Stimulated activated CD8-positive, alpha-beta memory T cell treated with anti-CD3 and anti-CD28 coated beads, Interleukin-4, amount 100 ng/mL, for 1 hour (primary cell): ENCODE measurements at places on chromosomes 5 and 9.

- no peak for DNase-seq
Observed at GRCh38 chr9:16461851-16462250, 408.6 kb downstream of the BNC2 start.

GRCh38 chr5:167702014-167702413 is 589.4 kb upstream of the WWC1 start:
- DNase-seq = no peak

GRCh38 chr5:14900693-14901461 is 29.3 kb upstream of the ANKH start:
- no peak for DNase-seq

- DNase-seq = no peak
Observed at GRCh38 chr9:107749787-107750444, 260.3 kb upstream of the KLF4 start.

DNA sequence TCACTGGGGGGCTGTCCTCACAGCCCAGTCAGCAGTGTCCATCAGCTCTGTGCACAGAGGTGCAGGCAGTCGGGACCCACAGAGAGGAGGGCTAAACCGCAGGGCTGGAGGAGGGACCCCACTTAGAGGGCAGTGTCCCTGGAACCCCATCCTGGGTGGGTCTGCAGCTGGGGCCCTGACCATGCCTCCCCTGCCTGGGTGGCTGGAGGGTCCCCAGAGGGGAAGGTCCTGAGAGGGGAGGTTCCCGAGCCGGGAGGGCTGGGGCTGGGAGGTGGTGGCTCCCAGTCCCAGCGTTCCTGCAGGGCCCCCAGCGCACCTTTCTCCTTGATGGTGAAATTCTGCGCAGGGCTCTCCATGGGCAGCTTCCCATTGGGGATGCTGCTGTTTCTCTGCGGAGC is 32.7 kb downstream of the EXOC3 start:
- no peak for DNase-seq

- no peak for DNase-seq
Observed at GRCh38 chr5:180050121-180050940, 21.2 kb downstream of the RNF130 start.

DNA sequence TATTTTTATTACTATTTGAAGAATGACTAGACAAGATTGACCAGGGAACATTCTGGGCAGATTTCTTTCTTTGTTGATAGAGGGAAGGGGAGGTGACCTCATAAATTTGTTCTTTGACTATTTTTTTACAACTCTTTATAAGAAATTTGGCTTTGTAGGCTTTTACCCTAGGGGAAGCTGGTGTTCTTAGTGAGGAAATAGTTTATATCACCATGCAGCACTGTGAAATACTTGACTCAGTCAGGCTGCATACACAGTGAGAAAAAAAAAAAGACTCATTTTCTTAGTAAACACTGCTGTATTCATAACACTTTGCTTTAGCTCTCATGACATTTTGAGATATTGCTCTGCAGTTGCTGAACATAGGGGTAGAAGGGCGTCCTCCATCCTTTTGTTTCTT is 336.6 kb upstream of the PIK3R1 start:
- DNase-seq = no peak

- no peak for DNase-seq
Observed at GRCh38 chr5:107501965-107502675, 168.6 kb downstream of the EFNA5 start.

- no peak for DNase-seq
Observed at GRCh38 chr9:34510497-34511468, 12.0 kb downstream of the ENHO start.

GRCh38 chr5:139688088-139688702 is 40.0 kb downstream of the CXXC5 start:
- DNase-seq = no peak

DNA sequence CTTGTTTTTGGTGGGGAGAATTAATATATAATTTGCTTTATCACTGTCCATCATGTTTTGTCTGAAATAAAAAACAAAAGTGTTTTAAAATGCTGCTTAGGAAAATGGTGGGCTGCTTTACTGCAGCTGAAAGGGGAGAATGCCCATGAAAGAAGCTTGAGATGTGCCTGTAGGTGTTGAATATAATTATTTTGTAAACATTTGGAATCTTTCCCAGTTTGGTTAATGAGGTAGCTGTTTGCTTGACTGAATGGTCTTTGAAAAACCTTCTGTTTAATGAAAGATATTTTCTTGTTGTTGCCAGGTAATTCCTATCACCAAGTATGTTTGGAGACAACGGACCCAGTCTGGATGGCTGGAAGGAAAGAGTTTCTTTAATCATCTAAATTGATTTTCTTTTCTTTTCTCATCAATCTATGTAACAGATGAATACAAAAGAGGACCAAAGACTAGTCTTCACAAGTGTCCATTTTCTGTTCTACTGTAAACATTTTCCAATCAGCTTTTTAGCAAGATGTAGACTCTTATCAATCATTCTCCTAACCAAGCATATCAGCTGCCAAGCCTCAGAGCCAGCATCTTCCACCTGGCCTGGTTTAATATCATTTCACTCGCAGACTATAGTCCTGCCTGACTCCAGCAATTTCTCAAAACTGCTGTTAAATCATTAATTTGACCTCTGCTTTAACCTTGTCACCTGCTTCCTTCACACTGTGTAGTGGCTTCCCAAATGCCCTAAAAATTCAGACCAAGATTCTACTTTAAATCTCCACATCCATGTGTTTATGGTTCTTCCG is 441.2 kb upstream of the CHD1 start:
- DNase-seq = no peak

DNA sequence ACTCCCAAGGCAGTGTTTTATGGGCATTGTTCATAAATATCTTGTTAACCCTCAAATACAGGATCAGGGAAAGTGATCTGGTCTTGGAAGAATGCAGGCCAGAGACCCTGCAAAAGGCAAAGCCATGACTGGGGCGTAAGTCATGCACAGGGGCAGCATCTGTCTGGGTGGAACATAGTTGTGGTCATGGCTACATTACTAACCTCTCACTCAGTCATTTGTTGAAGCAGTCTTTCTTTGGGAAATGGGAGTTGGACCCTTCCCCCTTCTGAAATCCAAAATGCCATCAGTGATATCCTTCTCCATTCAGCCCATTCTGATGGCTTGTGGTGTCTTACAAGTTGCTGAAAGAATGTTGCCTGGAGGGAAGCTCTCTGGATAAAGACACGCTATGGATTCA is 68.1 kb downstream of the GDNF start:
- no peak for DNase-seq

DNA sequence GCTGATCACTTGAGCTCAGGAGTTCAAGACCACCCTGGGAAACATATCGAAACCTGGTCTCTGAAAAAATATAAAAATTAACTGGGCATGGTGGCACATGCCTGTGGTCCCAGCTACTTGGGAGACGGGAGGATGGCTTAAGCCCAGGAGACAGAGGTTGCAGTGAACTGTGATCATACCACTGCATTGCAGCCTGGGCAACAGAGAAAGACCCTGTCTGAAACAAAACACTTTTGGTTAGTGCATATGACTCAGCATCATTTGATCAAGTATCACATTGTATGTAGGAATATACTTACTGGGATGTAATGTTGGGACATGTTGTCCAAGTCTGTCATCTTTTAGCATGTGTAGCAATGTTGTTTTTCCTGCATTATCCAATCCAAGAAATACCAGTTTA is 12.0 kb downstream of the SAR1B start:
- DNase-seq = no peak

DNA sequence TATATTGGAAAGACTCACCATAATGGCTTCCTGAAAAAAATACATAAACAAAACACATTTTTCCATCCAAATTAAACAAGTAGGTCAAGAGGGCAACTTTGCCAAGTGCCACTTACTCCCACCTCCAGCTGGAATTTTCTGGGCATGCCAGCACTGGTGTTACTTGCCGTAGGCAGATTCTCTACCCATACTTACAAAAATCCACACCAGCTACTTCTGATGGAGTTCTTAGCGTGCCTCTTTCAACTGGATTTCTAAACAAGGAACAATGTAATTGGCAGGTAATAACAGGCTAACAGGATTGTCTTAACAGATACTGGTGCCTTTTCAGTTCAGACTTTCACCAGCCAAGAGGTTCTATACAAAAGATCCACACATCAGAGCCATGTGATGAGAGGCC is 301.4 kb downstream of the MLLT3 start:
- no peak for DNase-seq

GRCh38 chr5:82512025-82512424 is 233.9 kb upstream of the RPS23 start:
- DNase-seq = no peak

- no peak for DNase-seq
Observed at GRCh38 chr5:60334281-60334713, 365.7 kb downstream of the DEPDC1B start.

GRCh38 chr9:96089452-96090085 is 212.4 kb downstream of the HSD17B3 start:
- DNase-seq = no peak

- DNase-seq = no peak
Observed at GRCh38 chr9:37209431-37210386, 89.3 kb downstream of the ZCCHC7 start.

- DNase-seq = no peak
Observed at GRCh38 chr9:130667120-130667435, 2.7 kb downstream of the PRDM12 start.

- DNase-seq = no peak
Observed at GRCh38 chr9:115357821-115358220, 239.9 kb upstream of the TNC start.

DNA sequence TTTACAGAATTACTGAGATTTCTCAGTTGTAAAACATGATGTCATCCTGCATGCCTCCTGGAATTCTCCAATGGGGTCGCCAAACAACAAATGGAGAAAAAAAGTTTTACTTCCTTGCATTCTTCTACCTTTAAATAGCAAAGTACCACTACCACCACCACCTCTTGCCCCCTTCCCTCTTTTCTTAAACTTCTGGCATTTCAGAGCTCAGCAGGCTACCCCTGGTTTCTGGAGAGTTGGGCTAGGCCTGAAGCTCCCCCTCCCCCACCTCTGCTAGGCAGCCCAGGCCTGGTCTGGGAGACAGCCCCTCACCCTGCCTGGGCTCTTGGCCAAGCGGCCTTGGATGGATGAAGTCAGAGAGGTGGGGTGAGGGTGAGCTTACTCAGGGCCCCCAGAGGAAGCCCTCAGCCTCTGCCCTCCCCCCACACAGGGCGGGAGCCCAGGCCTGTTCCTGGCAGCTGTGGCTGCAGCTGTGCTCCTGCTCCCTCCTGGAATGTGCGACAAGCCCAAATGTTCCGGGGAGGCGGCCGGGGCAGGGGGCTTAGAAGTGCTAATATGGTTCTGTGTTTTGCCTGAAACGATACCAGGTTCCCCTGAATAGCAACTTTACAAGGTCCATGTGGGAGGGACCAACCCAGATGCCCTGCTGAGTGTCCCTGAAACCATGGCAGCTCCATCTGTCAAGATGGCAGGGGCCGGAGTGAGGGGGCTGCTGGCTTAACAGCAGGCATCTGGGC is 6.0 kb upstream of the CCIN start:
- no peak for DNase-seq

- no peak for DNase-seq
Observed at GRCh38 chr5:160271396-160271795, 41.0 kb downstream of the CCNJL start.
